ENCODE measurements at places on chromosomes 2 and 18.
A peak's percentile ranks its signal among the peaks of the same experiment; 100 is the strongest.

- no peak for DNase-seq
Measured at GRCh38 chr18:57002627-57003026, 144.3 kb upstream of the BOD1L2 start.

DNA sequence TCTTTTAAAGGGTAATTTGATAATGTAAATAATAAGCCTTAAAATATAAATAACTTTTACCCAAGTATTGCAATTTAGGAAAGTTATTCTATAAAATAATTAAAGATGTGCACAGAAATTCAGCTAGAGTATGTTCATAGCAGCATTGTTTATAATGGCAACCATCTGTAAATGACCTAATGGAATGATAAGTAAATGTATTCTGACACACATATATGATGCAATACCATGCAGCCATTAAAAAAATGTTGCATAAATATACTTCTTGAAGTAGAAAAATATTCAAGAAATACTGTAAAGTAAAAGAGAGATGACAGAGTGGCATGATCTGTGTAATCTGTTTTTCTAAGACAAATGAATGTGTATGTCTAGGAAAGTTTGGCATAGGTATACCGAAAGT is 545.7 kb downstream of the ZEB2 start:
- DNase-seq, result no peak

- no peak for DNase-seq
Measured at GRCh38 chr18:28995319-28995718, 818.4 kb upstream of the CDH2 start.

DNA sequence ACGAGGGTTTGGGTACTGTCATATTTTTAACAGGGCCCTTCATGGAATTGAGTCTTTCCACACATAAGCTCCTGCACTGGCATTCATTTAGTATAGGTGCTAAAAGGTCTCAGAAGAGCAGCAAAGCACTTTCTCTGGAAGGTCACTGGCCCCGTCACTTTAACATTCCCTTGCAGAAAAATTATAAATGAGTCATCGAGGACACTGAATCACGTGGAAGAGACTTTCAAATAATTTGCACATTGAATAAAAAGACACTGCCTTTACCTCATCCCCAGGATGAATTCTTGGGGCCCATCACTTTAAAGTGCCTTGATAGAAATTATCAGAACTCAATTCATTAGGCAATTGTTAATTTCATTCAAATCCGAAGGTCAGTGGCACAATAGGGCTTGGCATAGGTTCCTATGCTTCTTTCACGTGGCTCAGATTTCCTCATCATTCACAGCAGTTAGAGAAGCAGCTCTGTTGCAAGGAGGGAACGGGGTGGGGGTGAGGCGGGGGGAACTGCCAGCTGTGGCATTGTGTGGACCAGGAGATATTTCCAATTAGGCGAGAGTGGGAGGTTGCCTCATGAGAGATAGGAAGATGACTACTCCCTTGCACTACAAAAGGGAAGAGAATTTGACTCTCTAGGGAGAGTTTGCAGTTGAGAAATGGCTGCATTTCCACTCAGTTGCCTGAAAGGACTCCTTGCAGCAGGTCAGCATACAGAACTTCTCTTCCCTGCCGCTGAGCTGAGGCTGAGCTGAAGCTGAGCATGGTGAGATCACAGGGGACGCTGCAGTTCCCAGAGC is 86.3 kb upstream of the NPAS2 start:
- no peak for DNase-seq

GRCh38 chr18:2135309-2135708 is 436.0 kb downstream of the METTL4 start:
- DNase-seq, result no peak

DNA sequence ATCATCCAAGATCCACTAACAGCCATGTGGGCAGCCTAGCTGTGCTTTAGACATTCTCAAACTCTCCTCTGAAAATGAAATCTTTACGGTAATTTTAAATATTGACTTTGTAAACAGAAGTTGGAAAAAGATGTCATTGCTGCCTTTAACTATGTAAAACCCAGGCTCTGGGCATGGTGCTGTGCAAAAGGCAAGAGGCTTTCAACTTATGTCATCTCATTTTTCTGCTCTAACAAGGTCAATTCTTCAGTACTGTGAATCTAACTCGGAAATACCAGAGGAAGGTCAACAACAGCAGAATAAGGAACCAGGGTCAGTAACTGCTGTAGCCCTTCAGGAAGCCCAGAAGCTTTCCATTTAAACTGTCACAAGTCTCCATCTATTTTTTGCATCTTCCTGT is 37.0 kb upstream of the MPP4 start:
- no peak for DNase-seq

GRCh38 chr18:24270937-24271380 is 126.7 kb downstream of the OSBPL1A start:
- DNase-seq, result no peak

GRCh38 chr2:208657468-208657867 is 250.9 kb downstream of the PTH2R start:
- no peak for DNase-seq

DNA sequence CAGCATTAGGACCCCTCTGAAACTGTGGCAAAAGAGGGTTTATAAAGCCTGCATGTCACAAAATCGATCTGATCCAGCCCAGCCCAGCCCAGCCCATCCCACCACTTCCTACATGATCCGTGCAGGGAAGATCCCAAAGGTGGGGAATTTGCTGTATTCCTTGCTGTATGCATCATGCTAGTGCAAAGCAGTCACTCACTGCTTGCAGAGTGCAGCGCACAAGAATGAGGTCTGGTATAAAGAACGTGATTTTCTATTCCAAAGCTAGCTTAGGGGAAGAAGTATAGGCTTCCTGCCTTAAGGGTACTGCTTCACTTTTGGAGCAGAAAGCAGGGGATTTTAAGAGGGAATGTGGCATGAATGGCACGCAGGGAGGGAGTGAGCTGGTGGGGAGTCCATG is 18.9 kb upstream of the SERPINB11 start:
- DNase-seq, result no peak

- no peak for DNase-seq
Measured at GRCh38 chr18:31146809-31147208, 15.8 kb downstream of the DSC1 start.

DNA sequence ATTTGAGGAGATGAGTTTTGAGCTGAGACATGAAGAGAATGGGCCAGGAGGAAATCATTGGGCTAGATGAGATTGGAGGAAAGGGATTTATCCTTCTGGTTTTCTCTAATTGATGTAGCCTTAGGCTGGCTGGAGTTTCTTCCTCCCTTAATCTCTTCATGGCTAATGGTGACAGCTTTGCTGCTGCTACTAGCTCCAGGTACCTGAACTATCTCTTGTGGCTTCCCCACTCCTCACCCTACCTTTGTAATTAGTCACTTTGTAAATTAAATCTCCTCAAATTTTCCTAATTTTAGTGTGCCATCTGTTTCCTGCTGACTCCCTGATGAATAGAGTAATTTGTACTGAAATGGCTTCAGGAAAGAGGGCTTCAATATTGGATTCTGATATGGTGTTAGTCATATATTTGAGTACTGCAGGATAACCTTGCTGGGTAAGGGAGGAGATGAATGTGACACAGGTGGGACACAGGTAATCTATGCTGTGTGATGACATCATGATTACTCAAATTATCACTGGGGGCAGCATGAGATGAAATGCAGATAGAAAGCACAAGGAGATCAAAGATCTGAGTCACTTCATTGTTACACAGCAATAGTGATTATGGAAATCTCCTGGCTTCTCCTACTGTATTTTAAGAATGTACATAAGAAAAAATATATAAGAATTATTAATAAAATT is 1134.1 kb upstream of the DDX18 start:
- no peak for DNase-seq

DNA sequence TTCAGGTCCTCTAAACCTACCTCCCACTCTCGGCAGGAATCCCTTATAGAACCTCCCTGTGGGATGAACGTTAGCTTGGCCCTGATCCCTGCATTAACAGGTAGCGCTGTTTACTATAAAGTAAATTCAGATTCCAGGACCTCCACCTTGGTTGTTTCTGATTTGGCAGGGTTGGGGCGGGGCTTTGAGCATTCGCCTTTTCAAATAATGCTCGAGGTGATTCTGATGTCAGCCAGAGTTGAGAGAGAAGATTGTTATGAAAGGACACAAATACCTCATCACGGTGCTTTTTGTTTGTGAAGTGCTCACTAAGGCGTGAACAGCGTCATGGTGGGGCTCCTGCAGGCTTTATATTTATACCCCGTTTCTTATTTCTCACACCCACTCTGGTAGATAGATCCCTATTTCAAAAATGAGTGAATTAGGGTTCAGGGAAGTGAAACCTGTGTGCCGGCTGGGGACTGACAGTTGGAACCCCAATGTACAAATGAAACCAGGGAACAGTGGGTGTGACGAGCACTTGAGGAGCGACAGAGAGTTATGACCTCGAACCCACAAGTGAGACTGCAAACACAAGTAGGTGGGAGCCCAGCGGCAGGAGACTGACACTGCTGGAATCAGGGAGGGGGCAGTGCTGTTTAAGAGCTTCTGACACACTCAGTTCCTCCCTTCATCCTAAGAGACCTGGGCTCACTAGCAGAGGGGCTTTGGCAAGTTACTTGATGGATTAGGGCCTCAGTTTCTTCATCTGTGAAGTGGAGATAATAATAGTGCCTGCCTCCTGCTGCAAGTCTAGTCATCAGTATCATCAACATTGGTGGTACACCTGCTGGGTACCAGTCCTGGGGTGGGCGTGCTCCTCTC is 14.2 kb upstream of the CXCR4 start:
- peak; percentile 92 for DNase-seq

- DNase-seq, result no peak
Measured at GRCh38 chr2:34423301-34423700, 824.2 kb upstream of the FAM98A start.
